Stimulated activated CD8-positive, alpha-beta memory T cell treated with anti-CD3 and anti-CD28 coated beads, Interleukin-7, amount 100 ng/mL, for 48 hours (primary cell): ENCODE measurements at places on chromosomes 3 and 15.
A peak's percentile ranks its signal among the peaks of the same experiment; 100 is the strongest.

DNA sequence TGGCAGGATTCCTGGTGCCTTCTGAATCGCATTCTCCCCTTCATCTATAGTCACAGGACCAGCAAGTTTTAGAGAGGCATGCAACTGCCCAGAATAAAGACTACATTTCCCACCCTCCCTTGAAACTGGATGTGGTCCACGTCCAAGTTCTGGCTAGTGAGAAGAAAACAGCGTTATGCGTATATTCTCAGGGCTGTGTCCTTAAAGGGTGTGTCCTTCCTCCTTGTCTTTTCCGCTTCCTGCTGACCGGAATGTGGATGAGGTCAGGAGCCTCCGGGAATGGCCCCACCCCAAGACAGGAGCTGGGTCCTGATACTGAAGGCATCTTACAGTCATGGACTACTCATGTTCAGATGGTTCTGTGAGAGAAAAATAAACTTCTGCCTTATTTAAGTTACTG lies 20.2 kb downstream of the CHST2 start:
- no peak for DNase-seq

- DNase-seq, result no peak
Observed at GRCh38 chr3:117278424-117279190, 569.0 kb downstream of the TUSC7 start.

- no peak for DNase-seq
Observed at GRCh38 chr3:17579289-17580031, 163.0 kb downstream of the TBC1D5 start.

DNA sequence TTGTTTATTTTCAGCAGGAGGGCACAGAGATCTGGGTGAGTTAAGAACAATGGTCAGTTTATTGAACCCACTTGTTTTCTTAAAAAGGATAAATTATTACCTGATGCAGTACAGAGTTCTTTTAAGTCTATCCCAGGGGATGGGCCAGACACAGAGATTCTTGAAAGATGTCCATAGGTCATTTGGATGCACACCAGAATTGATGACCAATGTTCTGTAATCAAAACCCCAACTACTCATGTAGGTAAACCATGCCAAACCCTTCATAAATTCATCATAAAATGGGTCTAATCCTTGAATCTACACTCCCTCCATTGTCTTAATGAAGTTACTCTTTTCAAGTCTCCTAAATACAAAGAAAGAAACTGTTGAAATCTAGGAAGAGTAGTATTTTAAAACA lies 273.0 kb upstream of the COL8A1 start:
- DNase-seq, result no peak

DNA sequence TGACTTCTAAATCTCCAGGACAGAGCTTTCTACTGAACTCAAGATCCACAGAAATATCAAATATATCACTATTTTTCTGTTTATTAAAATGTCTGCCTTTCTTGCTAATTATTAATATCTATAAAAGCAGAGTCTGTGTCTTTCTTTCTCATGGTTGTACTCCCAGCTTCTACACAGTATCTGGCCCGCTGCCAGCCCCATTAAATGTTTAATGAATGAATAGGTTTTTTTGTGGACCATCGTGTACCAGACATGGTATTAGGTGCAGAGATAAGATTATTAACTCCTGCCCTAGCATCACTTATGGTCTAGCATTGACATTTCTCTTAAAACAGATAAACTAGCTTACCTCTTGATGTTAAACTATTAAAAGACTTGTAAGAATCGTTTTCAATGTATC lies 111.4 kb upstream of the RBMS3 start:
- DNase-seq, result no peak

GRCh38 chr3:134704133-134704532 lies 53.3 kb upstream of the KY start:
- DNase-seq, result no peak

GRCh38 chr15:69463182-69463756 lies 10.7 kb downstream of the RPLP1 start:
- no peak for DNase-seq

- no peak for DNase-seq
Observed at GRCh38 chr15:63998489-63998888, 47.8 kb downstream of the DAPK2 start.

DNA sequence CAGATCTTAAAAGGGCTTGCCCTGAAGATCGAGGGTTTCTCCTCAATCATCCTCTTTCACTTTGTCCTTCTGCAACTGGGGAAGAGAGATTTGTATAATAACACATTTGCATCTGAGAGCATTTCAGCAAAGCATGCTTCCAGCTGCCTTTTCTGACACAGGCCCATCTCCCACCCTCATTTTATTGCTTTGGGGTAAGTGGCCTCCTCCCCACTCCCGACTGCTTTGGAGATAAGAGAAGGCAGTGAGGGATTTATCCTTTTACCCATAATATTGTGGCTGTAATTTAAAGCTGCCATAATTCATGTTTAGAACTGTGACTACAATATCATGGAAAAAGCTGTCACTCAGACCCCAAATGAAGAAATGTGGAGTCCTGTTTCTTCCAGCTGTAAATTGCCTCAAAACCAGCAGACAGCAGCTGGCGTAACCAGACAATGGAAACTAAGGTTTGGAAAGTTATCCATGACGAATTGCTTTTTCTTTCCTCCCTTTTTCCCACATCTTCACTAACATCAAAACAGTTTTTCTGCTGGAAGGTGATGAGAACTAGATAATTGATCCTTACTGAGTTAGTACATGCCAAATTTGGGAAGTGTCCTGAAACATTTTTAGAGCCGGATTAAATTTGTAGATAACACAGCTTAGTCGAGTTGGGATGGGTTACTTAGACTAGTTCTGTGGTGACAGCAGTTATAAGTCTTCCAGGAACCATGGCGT lies 104.2 kb upstream of the PFN2 start:
- DNase-seq, result no peak

DNA sequence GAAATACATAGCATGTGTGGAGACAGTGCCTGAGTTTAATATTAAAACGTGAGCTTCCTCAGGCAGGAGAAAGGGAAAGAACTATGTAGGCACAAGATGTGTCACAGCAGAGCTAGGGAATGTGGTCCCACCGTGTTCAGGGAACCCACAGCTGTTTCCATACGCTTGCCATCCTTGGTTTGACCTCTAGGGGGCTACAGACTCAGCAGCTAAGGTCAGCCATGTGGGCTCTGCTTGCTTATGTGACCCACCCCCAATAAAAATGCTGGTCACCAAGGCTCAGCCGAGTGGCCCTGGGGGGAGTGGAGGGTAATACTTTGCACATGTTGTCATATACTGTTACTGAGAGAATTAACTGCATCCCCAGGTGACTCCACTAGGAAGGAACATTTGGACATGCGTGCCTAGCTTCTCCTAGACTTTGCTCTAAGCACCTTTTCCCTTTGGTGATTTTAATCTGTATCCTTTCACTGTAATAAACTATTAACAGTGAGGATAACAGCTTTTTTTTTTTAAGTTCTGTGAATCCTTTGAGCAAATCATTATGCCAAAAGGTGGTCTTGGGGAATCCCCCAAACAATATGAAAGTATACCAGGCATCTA lies 3.3 kb downstream of the TUBGCP5 start:
- DNase-seq, result peak; percentile 15

- no peak for DNase-seq
Observed at GRCh38 chr15:75095594-75095993, 72.2 kb downstream of the PPCDC start.

GRCh38 chr15:69225355-69226022 lies 65.1 kb downstream of the GLCE start:
- DNase-seq, result no peak

DNA sequence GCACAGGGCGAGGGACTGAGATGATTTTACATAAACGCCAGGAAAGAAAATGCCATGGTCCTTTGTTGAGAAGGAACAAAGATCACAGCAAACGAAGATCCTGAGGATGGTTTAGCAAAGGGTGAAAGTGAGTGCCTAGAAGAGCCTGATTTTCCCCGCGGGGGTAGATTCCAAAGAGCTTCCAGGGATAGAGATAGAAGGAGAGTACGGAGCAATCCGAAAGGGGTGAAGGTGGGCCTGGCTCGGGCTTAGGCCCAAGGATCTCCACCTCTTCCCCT lies 977 bp downstream of the CDC25A start:
- DNase-seq, result no peak

GRCh38 chr3:75781079-75781745 lies 4.1 kb downstream of the ZNF717 start:
- DNase-seq, result no peak

- DNase-seq, result no peak
Observed at GRCh38 chr15:46344915-46345314, 710.1 kb downstream of the SQOR start.

- DNase-seq, result no peak
Observed at GRCh38 chr3:150105886-150106612, 135.4 kb upstream of the PFN2 start.

GRCh38 chr3:69130689-69131088 lies 8.3 kb upstream of the LMOD3 start:
- DNase-seq, result no peak
